ENCODE measurements at places on chromosomes 2 and 18.

- DNase-seq: peak; percentile 61
These were observed 6.5 kb upstream of the CAPN10 start for GRCh38 chr2:240579771-240580614.

DNA sequence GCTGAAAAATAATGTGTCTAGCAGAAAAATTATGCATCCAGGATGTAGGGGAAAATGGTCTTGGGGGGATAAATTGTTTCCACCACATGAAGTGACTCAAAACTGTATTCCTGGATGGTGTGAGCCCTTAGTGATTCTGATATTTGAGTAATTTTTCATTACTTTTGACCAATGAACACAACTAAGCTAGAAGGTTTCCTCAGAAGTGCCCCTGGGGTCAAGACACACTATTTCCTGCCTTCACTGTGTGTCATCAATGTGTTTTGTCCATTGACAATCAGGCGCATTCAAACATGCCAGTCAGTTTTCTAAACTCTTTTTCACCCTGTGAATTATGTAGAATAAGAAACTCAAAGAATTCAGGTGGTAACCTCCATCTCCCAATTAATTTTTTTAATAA is 130.5 kb upstream of the REG3G start:
- DNase-seq: no peak

- no peak for DNase-seq
These were observed 21.6 kb upstream of the SLC9A2 start for GRCh38 chr2:102597788-102598187.

- DNase-seq: no peak
These were observed 740 bp downstream of the CHMP3 start for GRCh38 chr2:86562485-86562921.

GRCh38 chr2:120786038-120786960 is 50.6 kb downstream of the GLI2 start:
- no peak for DNase-seq

DNA sequence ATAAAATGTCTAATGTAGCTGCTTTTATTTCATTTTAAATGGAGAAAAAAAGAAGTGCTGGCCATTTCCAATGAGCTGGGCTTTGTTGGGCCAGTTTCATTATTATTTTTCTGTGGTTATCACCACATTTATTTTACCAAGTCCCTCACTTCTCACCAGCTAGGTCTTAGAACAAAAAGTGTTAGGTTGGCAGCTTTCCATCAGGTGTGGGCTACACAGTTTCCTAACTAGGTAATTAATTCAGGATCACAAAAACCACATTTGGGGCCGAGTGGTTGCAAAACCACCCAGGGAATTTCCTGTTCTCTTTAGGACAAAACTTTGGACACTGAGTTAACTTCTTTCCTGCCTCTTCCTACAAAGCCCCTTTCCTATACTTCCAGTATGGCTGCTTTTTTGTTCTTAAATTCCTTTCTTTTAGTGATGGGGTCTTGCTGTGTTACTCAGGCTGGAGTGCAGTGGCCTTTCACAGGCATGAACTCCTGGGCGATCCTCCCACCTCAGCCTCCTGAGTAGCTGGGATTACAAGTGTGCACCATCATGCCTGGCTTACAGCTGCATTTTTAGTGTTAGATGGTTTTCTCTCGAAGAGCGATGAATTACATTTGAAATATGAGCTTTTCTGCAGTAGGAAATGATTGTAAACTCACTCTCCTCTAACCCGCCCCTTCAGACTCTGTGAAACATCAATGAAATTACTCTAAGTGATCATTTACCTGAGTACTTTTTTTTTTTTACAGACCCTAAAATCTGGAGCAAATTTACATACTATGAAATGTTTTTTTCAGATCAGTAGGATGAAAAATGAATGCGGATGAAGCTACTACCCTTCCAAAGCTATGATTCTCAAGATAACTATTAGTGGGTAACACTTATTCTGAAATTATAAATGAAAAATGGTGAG is 2.6 kb upstream of the ZFP36L2 start:
- no peak for DNase-seq

Measured in stimulated activated CD8-positive, alpha-beta memory T cell treated with anti-CD3 and anti-CD28 coated beads, Interleukin-2, amount 100 ng/mL, for 1 hour (primary cell).